Breast epithelium (tissue), 4 donors: ENCODE measurements at places on chromosomes 12 and 14.

- no peak for DNase-seq
Observed at GRCh38 chr12:124586756-124587155, 19.3 kb upstream of the NCOR2 start.

DNA sequence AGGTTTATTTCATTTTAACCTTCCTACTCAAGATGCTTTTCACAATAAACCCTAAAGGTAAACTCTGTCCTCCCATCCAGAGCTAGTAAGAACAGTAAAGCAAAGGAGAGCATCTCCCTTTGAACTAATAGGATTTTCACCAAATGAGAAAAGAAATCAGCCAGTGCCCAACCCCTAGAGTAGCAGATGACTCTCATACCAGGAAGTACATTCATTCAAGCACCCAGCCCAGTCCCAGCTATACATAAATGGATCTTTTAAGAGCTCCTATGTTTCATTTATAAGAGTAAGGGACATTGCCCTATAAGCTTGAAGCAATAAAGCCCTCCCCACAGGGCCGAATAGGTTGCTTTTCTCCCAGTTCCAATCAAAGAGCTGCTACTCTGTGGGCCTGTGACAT is 7.6 kb downstream of the BAZ2A start:
- no peak for DNase-seq

- DNase-seq = no peak
Observed at GRCh38 chr12:98022961-98023360, 492.4 kb upstream of the TMPO start.

- no peak for DNase-seq
Observed at GRCh38 chr12:96500693-96501092, 11.3 kb downstream of the CFAP54 start.

DNA sequence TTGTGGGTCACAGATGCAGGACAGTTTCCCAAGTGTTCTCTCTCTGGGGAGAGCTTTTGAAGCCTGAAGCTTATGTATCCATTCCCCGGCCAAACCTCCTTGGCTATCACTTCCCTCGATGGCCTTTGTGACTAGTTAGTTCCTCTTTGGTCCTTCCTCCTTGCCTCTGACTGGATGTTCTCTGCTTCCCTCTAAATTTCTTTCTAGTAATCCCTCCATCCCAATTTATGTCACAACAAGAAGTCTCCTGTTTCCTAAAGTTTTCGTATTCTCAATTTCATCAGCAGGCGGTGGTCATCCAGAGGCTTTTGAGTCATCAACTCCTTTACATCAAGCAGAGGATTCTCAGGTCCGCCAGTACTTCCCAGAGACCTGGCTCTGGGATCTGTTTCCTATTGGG is 27.5 kb downstream of the A2ML1 start:
- no peak for DNase-seq

- DNase-seq = no peak
Observed at GRCh38 chr14:65495196-65495595, 82.7 kb downstream of the FUT8 start.

GRCh38 chr14:51341338-51341737 is 101.3 kb downstream of the TMX1 start:
- DNase-seq = no peak

DNA sequence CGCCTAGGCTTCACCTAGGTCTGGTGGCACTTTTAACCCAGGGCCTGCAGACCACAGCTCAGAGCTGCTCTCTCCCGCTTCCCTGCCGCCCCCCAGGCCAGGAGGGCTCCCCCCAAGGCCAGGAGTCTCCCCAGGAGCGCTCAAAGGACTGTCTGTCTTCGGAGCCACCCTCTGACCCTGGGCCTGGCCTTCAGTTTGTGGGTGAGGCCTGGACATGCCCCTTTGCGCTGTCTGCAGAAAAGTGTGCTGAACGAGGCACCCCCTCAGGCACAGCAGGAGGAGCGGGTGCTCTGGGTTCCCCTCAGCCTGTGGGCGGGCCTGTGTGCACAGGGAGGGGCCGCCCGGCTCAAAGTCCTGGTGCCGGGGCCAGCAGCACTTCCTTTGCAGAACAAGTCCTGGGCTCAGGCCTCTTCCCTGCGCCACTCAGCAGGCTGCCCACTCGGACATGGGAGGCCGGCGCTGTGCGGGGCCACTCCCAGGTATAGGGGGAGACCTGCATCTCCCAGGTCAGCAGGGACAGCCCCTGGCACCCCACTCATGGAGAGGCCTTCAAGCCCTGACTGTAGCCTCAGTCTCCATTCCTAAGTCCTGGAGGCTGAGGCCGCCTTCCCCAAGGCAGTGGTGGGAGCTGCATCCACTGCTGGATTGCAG is 14.3 kb downstream of the DEGS2 start:
- DNase-seq = no peak
